SK-N-SH (cell line): ENCODE measurements at places on chromosomes 7 and 10.

- no peaks in the 10 kb centered on the region for H3K4me1 ChIP-seq
- DNase-seq = no peak
- no peaks in the 10 kb centered on the region for H3K36me3 ChIP-seq
- H3K4me3 ChIP-seq = no peak overlapping the region
Measured at GRCh38 chr7:27678617-27679260, 16.1 kb upstream of the HIBADH start.

DNA sequence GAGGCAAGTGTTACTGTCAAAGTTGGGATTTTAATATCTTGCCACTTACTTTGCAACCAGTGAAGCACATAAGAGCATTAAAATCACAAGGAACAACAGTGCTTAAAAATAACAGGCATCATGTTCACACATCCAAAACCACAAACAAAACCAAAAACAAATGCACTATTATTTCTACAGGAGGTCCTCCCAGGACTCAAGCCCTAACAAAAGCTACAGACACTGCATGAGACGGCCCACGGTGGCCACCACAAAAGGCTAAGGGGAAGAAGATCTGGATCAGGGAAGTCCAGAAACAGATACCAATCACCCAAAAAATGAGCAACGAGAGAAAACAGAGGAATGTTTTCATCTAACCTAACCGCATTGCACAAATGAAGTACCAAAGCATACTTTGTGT, 158.4 kb downstream of the ZMYND11 start:
- H3K4me3 ChIP-seq = no peak overlapping the region
- peaks cover 17% of the 10 kb centered on the region; the same call in 1 of the 2 replicates for H3K36me3 ChIP-seq
- no peak overlapping the region for H3K27ac ChIP-seq
- peaks cover 12% of the 10 kb centered on the region; the same call in 1 of the 2 replicates for H3K4me1 ChIP-seq
- DNase-seq = no peak

- H3K27me3 ChIP-seq = no peaks in the 10 kb centered on the region
- no peak overlapping the region for H3K27ac ChIP-seq
- H3K4me3 ChIP-seq = no peak overlapping the region
- H3K36me3 ChIP-seq = no peaks in the 10 kb centered on the region
- H3K4me1 ChIP-seq = no peaks in the 10 kb centered on the region
Measured at GRCh38 chr10:30915146-30915545, 116.5 kb downstream of the ZNF438 start.

GRCh38 chr7:140310337-140311002, 87.9 kb downstream of the SLC37A3 start:
- no peaks in the 10 kb centered on the region for H3K36me3 ChIP-seq
- no peak overlapping the region for H3K4me3 ChIP-seq
- no peak for DNase-seq
- no peak overlapping the region for H3K27ac ChIP-seq
- 0 out of 2 replicates have a peak, but pooled peaks cover 8% of the 10 kb centered on the region for H3K27me3 ChIP-seq

GRCh38 chr10:129969184-129969910, 5.3 kb upstream of the EBF3 start:
- no peak overlapping the region for H3K4me3 ChIP-seq
- H3K27me3 ChIP-seq = peaks cover 65% of the 10 kb centered on the region
- DNase-seq = peak; percentile 42
- no peaks in the 10 kb centered on the region; the same call in 1 of the 2 replicates for H3K4me1 ChIP-seq
- no peaks in the 10 kb centered on the region for H3K36me3 ChIP-seq

GRCh38 chr7:103524042-103524907, 78.3 kb upstream of the SLC26A5 start:
- peak; percentile 72 for DNase-seq
- no peaks in the 10 kb centered on the region for H3K36me3 ChIP-seq
- H3K4me1 ChIP-seq = no peaks in the 10 kb centered on the region
- H3K4me3 ChIP-seq = no peak overlapping the region

DNA sequence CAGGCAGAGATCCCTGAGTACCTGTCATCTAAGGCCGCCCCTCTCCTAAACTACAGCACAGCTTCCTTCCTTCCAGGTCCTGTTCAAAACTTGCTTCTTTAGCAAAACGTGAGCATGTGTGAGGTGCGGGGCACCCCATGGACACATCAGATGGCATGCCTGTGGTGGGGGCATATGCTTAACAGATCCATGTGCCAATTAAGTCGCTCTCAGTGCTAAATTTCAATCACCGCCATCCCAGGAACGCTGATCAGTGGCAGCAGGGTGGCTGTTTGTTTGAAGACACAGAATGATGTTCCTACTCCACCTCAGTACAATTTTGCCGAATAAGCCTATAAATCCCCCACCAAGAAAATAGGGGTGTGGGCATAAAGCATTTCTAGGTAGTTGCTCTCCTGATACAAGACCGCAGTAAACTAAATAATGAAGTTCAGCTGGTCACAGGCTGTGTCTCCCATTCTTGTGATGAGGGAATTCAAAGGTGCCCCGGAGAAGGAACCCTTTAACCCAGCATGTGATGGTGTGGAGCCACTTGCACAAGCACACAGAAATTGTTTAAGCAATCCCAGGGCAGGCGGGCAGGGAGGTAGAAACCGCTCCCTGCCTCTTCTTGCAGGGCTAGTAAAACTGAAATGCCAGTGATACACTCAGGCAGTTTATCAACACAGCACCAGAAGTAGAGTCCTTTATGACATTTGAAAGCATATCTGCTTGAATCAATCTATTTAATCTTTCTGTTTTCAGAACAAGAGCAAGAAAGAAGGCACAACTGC, 205.7 kb downstream of the SORCS1 start:
- H3K4me1 ChIP-seq = no peaks in the 10 kb centered on the region
- no peaks in the 10 kb centered on the region for H3K27me3 ChIP-seq
- no peaks in the 10 kb centered on the region for H3K36me3 ChIP-seq
- DNase-seq = peak; percentile 38
- H3K4me3 ChIP-seq = no peak overlapping the region

GRCh38 chr7:3114917-3115316, 71.2 kb upstream of the CARD11 start:
- H3K4me1 ChIP-seq = no peaks in the 10 kb centered on the region
- no peak for DNase-seq
- no peak overlapping the region for H3K4me3 ChIP-seq
- no peaks in the 10 kb centered on the region for H3K36me3 ChIP-seq
- H3K27ac ChIP-seq = no peak overlapping the region

DNA sequence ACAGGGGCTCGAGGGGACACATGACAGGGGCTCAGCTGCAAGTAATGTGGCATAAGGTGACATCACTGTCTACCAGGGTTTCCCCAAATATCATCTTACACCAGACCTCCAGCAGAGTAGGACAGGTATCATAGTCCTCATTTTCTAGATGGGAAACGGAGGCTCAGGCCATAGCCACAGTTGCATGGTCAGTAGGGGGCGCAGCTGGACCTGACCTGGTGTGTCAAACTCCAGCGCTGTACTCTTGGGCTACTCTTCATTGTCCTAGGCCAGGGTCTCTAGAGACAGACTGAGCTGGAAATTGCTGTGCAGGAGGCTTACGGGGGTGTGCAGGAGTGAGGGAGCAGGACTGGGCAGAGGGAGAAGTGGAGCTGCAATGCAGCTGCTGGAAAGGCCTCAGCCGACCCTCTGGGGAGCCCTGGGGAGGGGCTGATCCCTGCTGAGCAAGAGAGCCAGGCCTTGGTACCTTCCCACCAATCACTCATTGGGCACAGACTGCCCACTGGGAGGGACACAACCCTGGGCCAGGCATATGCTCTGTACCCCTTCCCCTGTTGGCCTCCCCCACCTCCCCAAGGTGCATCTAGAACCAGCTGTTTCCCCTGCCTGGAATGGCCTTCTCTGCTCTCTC, 89.9 kb downstream of the CDH23 start:
- peak overlapping the region; percentile 51; the same call in 1 of the 2 replicates for H3K4me3 ChIP-seq
- no peaks in the 10 kb centered on the region; the same call in 1 of the 2 replicates for H3K27me3 ChIP-seq
- DNase-seq = peak; percentile 64
- H3K27ac ChIP-seq = no peak overlapping the region
- no peaks in the 10 kb centered on the region for H3K4me1 ChIP-seq
- H3K36me3 ChIP-seq = no peaks in the 10 kb centered on the region

DNA sequence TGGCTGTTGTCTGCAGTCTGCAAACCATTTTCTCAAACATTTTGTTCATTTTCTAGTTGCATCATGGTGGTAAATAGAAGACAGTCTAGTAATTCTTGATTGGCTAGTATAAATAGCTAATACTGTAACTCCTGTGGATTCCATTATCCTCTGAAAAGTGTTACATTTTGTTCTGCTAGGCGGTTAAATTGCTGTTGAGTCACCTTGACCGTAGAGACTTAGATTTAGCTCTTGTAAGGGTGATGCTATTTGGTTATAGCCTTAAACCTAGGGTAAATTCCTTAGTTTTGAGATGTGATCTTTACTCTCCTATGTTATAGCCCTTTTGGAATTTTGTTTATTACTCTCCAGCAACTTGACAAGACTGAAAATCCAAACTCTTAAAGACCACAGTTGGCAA, 58.8 kb downstream of the SHOC2 start:
- no peak for DNase-seq
- no peak overlapping the region for H3K4me3 ChIP-seq
- peaks cover 4% of the 10 kb centered on the region; the same call in 1 of the 2 replicates for H3K36me3 ChIP-seq
- H3K27ac ChIP-seq = no peak overlapping the region
- no peaks in the 10 kb centered on the region for H3K27me3 ChIP-seq

GRCh38 chr7:47256016-47256415, 325.9 kb downstream of the TNS3 start:
- H3K36me3 ChIP-seq = no peaks in the 10 kb centered on the region
- no peak for DNase-seq
- no peak overlapping the region for H3K4me3 ChIP-seq
- no peak overlapping the region for H3K27ac ChIP-seq
- H3K4me1 ChIP-seq = peaks cover 4% of the 10 kb centered on the region; the same call in 1 of the 2 replicates
- H3K27me3 ChIP-seq = no peaks in the 10 kb centered on the region

DNA sequence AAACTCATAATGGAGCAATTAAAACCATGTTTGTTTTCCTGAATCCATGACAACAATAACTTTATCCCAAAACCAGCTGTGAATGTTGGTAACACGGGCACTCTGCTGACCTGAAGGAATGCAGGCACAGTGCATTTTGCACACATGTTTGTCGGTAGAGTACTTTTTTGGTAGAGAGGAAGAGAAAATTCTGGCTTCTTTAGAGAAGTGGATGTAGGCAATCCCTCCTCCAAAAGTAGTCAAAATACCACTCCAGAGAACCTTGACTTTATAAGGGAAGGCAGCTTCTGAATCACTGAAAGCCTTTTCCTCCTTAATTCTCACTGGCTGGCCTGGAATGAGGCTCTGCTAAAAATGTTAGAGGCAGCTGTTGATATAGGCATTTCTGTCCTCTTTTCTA, 15.8 kb upstream of the ACTA2 start:
- no peak overlapping the region for H3K4me3 ChIP-seq
- no peak overlapping the region for H3K27ac ChIP-seq
- no peaks in the 10 kb centered on the region for H3K4me1 ChIP-seq
- H3K27me3 ChIP-seq = no peaks in the 10 kb centered on the region
- H3K36me3 ChIP-seq = no peaks in the 10 kb centered on the region
- no peak for DNase-seq

- no peak overlapping the region for H3K27ac ChIP-seq
- DNase-seq = no peak
- no peaks in the 10 kb centered on the region for H3K36me3 ChIP-seq
- H3K4me1 ChIP-seq = no peaks in the 10 kb centered on the region
- H3K4me3 ChIP-seq = no peak overlapping the region; the same call in 1 of the 2 replicates
- no peaks in the 10 kb centered on the region; the same call in 1 of the 2 replicates for H3K27me3 ChIP-seq
Measured at GRCh38 chr10:11685787-11686218, 56.4 kb upstream of the ECHDC3 start.

DNA sequence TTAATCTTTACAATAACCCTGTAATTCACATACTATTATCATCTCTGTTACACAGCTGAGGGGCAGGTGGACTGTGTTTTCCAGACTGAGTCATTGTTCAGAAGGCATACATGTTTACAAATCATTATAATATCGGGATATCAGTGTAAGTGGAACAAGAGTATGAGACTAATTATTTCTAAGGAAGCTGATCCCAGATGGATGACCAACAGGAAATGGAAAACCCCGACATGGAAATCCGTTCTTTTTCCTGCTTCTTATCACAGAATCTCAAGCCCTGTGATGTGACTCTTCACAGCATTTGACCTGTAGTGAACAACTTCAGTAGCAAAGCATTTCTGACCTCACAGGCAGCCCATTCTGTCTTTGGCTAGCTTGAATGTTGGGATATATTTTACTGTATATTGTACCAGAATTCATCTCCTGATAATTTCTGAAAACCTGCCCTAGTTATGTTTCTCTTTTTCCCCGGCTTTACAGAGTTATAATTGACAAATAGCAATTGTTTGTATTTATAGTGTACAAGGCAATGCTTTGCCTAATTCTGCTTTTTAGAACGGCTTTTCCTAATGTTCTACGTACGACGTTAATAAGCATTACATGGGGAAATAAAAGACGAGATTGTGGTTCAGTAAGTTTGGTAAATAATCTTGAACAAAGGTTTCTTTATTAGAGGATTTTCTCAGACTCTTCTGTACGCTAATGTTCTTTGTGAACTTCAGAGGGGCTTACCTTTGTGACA, 78.6 kb upstream of the SYPL1 start:
- no peaks in the 10 kb centered on the region for H3K4me1 ChIP-seq
- no peaks in the 10 kb centered on the region for H3K27me3 ChIP-seq
- no peaks in the 10 kb centered on the region for H3K36me3 ChIP-seq
- no peak overlapping the region for H3K27ac ChIP-seq

DNA sequence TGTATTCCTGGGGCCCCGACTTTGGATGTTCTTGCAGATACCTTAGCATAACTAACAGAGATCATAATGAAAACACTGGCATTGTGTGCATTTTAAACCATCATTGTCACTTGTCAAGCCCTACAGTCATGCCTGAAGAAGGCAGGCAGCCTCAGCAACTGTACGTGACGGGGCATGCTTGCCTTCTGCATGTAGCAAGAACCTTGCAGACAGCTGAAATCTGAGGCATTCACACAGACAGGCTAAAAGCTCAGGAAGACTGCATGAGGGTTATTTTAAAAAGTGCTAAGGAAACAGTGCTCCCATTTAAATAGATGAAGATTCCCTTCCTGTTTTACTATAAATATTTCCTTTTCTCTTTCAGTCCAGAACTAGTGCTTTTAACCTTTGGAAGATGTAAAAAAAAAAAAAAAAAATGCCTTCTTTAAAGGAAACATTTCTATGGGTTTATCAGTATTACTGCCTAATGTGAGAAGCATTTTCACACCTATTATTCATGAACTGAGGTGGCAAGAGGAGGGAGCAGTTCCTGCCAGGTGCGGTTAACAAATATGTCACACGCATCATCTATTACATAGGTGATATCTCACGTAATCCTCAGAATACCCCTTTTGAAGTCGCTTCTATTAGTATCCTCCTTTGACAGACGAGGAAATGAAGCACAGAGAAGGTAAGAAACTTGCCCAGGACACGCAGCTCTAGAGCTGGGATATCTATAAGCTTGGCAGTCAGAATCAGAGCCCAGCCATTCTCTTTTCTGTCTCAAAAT, 88.1 kb downstream of the PRKCQ start:
- H3K4me1 ChIP-seq = no peaks in the 10 kb centered on the region
- peaks cover 13% of the 10 kb centered on the region; the same call in 1 of the 2 replicates for H3K27me3 ChIP-seq
- no peak for DNase-seq
- H3K36me3 ChIP-seq = no peaks in the 10 kb centered on the region
- H3K27ac ChIP-seq = no peak overlapping the region
- no peak overlapping the region for H3K4me3 ChIP-seq
